ENCODE measurements at places on chromosomes 3 and 15.

- DNase-seq: no peak
These were observed 17.7 kb downstream of the POC1A start for GRCh38 chr3:52136513-52136912.

DNA sequence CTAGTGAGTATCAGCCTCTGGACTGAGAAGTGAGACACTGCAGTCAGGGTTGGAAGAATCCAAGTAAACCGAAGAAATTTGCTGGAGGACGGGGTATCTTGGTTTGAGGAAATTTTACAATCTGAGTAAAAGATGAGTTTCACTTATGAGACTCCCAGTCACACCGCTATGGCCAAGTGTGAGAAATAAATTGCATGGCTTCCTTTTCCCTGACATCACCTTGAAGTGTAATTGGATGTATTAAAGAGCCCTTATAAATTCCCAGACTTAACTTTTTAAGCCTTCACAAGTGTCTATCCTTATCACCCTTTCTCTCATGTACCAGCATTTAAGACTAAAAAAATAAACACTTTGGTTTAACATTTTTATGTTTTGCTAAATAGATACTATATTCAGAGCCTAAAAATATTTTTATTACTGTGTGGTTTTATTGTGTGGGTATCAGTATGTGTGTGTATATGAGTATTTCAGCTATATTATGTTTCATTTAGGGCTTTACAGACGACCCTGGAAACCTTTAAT lies 23.8 kb downstream of the USP3 start:
- no peak for DNase-seq

DNA sequence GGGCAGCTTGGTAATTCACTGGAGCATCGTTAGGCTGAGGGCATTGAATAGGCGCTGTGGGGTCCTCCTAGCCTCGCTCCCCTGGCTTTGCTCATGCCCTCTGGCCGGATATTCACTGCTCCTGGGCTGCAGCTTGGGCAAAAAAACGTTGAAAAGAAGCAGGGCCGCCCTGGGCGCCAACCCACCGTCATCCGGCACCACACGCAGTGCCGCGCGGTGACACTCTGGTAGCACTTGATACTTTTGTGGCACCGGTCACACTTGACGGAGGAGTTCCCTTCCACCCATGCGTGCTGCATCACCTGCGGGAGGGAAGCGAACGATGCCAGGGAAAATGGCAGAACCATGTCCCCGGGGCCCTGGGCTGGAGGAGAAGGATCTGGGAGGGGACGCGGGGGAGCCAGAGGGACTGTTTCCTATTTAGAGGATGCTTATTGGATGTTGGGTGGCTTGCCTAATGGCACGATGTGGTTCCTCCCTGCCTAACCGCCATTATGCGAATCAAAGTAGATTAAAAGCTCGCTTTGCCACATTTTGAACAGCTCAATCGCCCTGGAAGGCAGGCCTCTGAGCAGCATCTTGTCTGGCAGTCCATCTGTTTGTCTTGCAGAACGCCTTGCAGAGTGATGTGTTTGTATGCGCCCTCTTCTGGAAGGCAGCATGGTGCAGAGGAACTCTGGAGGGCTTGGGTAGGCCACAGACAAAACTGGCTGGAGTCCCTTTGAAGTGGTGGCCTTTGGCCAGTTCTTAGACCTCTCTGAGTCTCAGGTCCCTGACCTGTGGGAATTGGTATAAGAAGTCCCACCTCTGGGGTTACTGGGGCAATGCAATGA lies 93.2 kb downstream of the DGKG start:
- no peak for DNase-seq

- no peak for DNase-seq
These were observed 360.2 kb downstream of the EPHB1 start for GRCh38 chr3:135155228-135155627.

- DNase-seq: no peak
These were observed 17.7 kb downstream of the IREB2 start for GRCh38 chr15:78455749-78456148.

DNA sequence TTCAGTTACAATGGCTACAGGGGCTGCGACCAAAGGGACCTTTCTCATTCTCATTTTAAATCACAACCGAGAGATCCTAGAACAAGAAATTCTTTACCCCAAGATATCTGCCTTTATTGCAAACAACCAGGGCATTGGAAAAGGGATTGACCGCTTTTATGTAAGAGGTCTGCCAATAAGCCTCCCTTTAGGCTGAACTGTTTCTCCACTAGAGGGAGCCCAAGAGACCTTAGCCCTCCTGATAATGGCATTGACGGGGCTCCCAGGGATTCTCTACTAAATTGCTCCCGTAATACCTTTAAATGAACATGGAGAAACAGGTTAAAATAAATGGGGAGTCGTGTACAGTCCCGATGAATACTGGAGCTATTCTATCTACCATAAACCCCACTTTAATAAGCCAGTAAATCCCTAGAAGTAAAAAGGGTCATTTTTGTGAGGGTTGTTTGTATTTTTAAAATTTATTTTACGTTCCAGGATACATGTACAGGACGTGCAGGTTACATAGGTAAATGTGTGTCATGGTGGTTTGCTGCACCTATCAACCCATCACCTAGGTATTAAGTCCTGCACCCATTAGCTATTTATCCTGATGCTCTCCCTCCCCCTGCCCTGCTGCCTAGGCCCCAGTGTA lies 7.5 kb upstream of the IGSF10 start:
- DNase-seq: peak; percentile 23

GRCh38 chr3:194988495-194989165 lies 282.3 kb downstream of the XXYLT1 start:
- DNase-seq: no peak

DNA sequence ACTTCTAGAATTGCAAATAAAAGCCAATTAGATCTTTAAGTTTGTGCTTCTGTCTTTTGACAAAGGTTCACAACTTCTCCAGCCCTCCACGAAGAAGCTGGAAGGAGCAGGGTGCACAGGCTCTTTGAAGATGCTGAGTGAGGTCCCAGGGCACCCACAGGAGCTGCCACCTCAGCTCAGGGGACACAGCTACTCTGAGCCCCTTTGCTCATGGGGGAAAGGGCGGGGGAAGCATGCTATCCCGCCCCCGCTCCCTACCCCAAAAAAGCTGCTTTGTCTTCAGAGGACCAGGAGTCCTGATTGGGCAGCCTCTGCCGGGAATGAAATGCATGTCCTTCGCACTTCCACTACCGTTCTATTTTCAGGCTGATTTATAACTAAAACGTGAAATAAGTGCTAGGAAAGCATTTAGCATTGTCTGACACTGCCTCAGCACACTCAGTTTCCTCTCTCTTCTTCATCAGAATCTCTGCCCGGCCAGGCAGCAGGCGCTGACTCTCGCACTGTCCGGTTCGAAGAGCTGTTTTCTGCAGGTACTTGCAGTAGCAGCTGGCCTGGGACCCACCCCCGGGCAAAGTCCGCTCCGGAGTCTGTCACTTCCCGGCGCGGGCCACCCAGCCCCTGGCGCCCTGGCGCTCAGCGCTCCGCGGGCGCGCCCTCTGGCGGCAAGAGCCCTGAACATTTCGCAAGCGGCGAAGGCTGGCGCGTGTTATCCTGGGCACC lies 45.5 kb upstream of the KLHL25 start:
- peak; percentile 10 for DNase-seq

- DNase-seq: no peak
These were observed 218.2 kb downstream of the P3H2 start for GRCh38 chr3:189902230-189903186.

DNA sequence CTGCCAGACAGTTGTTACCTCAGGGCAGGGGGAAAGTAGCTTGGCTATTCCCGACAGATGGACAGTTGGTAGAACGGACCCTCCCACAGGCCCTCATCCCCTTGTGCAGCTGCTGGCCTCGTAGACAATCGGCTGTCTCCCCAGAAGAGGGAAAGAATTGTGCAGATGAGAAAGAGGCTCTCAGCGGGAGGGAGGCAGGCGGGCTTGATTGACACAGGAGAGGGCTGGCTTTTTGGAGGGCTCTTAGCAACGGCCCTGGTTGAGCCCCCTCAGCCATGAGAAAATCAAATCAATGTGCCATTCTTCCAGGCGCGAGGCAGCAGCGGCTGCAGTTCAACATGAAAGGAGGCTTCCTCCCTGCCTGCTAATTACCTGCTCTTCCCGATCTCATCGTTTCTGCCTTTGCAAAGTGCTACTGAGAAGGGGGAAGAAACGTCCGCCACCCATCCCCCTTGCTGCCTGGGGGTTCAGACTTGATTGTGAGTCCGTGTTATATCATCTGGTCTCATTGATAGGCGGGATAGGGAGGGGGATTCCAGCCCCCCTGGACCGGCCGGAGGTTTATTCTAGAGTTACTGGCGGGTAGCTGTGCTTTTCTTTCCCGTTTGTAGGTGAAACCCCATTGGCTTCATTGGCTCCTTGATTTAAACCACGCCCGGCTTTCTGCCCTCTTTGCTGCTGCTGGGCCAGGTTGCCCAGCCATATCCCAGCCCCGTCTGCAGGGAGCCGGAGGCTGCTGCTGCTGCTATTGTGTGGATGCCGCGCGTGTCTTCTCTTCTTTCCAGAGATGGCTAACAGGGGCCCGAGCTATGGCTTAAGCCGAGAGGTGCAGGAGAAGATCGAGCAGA lies at the start of gene TAGLN3:
Gene TAGLN3 (plus strand): TSS at position 287 of the 848 bp plus-strand sequence. CDS start 501 bp downstream, at position 788.
- DNase-seq: no peak

DNA sequence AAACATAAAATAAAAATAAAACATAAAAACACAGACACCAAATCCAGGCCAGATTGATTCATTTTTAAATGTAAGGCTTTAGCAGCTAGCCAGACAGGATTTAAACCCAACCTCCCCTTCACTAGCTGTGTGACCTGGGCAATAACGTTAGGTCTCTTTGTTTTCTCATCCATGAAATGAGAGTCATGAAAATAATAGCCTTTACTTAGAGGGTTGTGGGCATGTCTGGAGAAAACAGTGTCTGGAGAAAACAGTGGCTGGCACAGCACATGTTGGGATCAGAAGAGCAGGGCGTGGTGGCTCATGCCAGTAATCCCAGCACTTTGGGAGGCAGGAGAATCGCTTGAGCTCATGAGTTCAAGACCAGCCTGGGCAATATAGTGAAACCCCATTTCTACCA lies 1.9 kb upstream of the DPPA4 start:
- no peak for DNase-seq

DNA sequence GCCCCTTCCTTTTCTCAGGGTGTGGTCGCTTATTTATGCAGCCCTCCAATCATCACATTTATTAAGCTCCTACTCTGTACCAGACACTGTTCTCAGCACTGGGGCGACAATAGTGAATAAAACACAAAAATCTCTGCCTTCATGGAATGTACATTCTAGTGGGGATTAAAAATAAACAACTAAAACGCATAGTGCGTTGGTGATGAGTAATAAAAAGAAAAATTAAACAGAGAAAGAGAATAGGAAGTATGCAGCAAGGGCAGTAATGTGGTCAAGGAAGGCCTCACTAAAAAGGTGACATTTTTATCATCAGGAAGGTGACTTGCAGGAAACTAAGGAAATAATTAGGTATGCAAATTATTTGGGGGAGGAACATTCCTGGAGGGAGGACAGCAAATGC lies 5.1 kb downstream of the SLC51B start:
- no peak for DNase-seq

DNA sequence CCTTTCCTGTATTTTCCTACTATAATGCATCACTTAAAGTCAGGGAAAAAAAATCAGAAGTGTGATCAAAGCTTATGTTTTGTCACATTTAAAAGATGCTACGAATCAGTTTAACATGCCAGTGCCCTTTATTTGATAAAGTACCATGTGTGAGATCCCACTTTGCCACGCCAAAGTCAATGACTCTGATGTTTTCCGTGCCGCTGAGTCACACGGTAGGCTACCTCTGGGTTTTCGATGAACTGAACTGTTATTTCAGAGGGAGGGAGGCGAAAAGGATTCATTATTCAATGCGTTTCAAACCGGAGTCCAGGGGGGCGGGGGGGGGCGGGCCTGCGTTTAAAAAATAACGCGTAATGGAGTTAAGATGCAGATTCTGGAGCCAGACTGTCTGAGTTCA lies 203.0 kb downstream of the ABHD5 start:
- no peak for DNase-seq

- no peak for DNase-seq
These were observed 75.3 kb upstream of the RPL35A start for GRCh38 chr3:197874653-197875052.

- no peak for DNase-seq
These were observed 1.6 kb upstream of the SORD start for GRCh38 chr15:45021348-45021747.
